ENCODE measurements at places on chromosomes 3 and 15. TPM values are rescaled to one million over a fixed set of nuclear protein-coding genes. Genes with fewer than 3 reads are reported as not detected.

Gene GP5
- 0.06 TPM for polyA plus RNA-seq

Gene SEMA6D
- polyA plus RNA-seq = 3.0 TPM

Gene TRIM42
- not detected for polyA plus RNA-seq

Gene RBSN
- 8.3 TPM for polyA plus RNA-seq

Gene ZNF660
- 1.1 TPM for polyA plus RNA-seq

Gene TEX264
- polyA plus RNA-seq = 105 TPM

Gene DNAH1
- polyA plus RNA-seq = 6.1 TPM

Gene CALML4
- 21.7 TPM for polyA plus RNA-seq

Gene WDR49
- polyA plus RNA-seq = 2.0 TPM

Gene COL8A1
- 63.6 TPM for polyA plus RNA-seq

Gene MUC13
- polyA plus RNA-seq = 6.6 TPM

Gene CCNB2
- 2.4 TPM for polyA plus RNA-seq

Gene SPINK8
- polyA plus RNA-seq = not detected

Gene FAM98B
- polyA plus RNA-seq = 7.7 TPM

Gene PAK6
- 6.1 TPM for polyA plus RNA-seq

Gene CCR1
- 95.2 TPM for polyA plus RNA-seq

Gene CPN2
- polyA plus RNA-seq = not detected

Gene FBXO40
- polyA plus RNA-seq = not detected

Gene MKRN3
- polyA plus RNA-seq = 0.30 TPM

Gene C3orf33
- polyA plus RNA-seq = 2.6 TPM

Gene LXN
- 31.2 TPM for polyA plus RNA-seq

Gene CPB1
- polyA plus RNA-seq = 1.1 TPM

Gene GRM7
- 0.20 TPM for polyA plus RNA-seq

Gene REC114
- not detected for polyA plus RNA-seq

Gene SQOR
- 83.7 TPM for polyA plus RNA-seq

Gene COMMD2
- polyA plus RNA-seq = 10.1 TPM

Gene HACL1
- 14.7 TPM for polyA plus RNA-seq

Gene SYNPR
- polyA plus RNA-seq = not detected

Gene A4GNT
- 0.06 TPM for polyA plus RNA-seq

Data from lung (tissue), 17 donors.